ENCODE measurements at places on chromosomes 5 and 9.

- DNase-seq, result no peak
Measured at GRCh38 chr9:21904371-21904770, 89.8 kb downstream of the CDKN2A start.

GRCh38 chr5:14202462-14202861 is 59.3 kb downstream of the TRIO start:
- DNase-seq, result peak; percentile 72

- DNase-seq, result no peak
Measured at GRCh38 chr5:104789366-104789765, 1226.8 kb upstream of the NUDT12 start.

GRCh38 chr5:14557203-14557770 is 24.3 kb upstream of the OTULINL start:
- peak; percentile 34 for DNase-seq

GRCh38 chr9:111298731-111299598 is 31.1 kb downstream of the OR2K2 start:
- DNase-seq, result peak; percentile 86

DNA sequence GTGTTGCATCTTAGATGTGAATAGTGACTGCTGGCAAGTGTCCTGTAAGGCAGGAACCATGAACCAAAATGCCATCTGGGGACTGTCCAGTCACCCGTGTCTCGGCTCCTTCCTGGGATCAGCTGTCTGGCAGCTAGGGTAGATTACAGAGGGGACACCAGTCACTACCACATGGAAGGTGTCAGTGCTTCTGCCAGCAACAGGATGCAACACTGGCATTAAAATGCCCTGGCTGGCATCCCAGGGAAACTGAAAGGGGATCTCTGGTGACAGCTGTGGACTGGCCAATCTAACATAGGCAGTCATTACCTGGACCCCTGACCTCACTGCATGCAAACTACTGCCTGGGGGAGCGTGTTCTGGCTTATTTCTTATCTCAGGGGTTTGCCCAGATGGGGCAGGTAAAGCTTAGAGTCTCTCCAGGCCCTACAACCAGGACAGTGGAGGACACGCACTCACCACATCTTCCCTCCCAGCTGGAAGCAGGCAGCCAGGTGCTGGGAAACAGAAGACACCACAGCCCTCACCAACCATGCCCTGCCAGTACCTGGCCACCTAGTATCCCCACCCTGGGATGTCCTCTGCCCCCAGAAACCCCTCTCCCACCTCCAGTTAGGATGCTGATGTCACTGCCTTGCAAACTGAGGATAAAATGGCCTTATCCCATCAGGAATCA is 83.8 kb downstream of the SEMA4D start:
- DNase-seq, result no peak

GRCh38 chr5:79069488-79070349 is at the start of the genes BHMT2 and DMGDH:
Gene BHMT2, plus strand, starts transcription at chr5:79069767. Its CDS starts 16 bp downstream, at chr5:79069783.
Gene DMGDH, minus strand, starts transcription at chr5:79069674. Its CDS starts 54 bp downstream, at chr5:79069620.
- DNase-seq, result no peak

GRCh38 chr9:136764301-136764891 is at the start of gene LCN15:
Gene LCN15, minus strand, starts transcription at chr9:136764518. Its CDS starts 30 bp downstream, at chr9:136764488.
- no peak for DNase-seq

- no peak for DNase-seq
Measured at GRCh38 chr5:117131876-117132275, 557.3 kb upstream of the SEMA6A start.

GRCh38 chr9:89602978-89603766 is 1.6 kb upstream of the GADD45G start:
- peak; percentile 67 for DNase-seq

DNA sequence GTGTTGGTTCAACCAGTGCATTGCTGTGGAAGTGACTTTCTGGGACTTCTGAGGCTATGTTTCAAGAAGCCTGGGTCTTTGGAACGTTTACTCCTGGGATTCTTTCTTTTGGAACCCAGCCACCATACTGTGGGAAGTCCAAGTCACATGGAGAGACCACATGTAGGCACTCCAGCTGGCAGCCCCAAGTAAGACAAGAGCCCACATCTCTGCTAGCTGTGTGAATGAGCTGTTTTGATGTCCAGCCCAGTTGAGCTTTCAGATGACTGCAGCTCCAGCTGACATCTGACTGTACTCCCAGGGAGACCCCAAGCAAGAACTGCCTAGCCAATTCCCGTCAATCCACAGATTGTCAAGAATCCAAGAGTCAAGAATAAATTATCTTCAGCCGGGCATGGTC is 60.1 kb upstream of the SPATA31D4 start:
- DNase-seq, result no peak

DNA sequence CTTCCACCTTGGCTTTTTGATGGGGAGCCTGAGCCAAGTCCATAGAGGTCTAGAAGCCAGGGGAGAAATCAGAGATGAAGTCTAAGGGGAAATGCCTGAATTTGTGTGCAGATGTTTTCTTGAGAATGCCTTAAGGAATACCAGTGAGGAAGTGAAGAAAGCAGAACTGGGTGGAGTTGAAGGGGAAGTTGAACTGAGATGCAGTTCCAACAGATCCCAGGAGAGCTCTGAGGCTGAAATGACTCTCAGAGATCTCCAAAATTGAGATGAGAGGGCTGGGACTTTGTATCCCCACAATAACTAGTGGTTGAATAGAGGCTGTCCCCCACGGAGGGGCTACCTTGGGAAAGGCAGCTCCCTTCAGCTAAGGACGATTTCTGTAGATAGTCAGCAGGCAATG is 197.1 kb downstream of the ZNF462 start:
- DNase-seq, result peak; percentile 39

GRCh38 chr5:37064442-37064841 is 184.7 kb downstream of the CPLANE1 start:
- DNase-seq, result no peak

DNA sequence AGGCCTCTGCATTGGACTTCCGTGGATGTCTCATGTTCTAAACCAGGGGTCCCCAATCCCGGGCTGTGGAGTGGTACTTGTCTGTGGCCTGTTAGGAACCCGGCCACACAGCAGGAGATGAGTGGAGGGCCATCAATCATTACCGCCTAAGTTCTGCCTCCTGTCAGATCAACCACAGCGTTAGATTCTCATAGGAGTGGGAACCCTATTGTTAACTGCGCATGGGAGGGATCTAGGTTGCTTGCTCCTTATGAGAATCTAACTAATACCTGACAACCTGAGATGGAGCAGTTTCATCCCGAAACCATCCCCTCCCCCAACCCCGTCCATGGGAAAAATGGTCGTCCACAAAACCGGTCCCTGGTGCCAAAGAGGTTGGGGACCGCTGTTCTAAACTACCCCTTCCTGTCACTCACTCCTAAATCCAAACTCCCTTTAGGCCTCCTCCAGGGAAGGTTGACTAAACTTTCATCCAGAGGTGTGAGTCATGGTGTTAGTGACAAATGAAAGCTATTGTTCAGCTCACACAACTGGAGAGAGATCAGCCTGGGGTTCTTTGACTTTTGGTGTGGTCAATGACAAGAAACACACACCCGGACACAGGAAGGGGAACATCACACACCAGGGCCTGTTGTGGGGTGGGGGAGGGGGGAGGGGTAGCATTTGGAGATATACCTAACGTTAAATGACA is 9.5 kb downstream of the KCNV2 start:
- no peak for DNase-seq

DNA sequence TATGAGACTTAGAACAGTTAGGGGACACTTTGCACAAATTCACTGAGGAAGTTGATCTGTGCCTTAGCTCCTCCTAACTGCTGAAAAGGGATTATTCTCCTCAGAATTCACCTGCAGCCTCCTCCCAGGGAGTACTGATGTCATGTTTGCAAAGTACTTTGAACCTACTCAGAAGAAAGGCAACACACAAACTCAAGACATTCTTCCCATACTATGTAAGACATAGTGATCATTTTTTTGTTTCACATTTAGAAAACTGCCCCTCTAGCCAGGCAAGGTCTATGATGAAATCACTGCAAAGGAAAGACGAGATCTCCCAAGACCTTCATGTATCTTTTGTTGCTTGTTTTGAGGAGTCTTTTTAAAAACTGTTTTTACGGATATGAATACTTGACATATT is 10.6 kb upstream of the VLDLR start:
- no peak for DNase-seq

GRCh38 chr5:157944077-157944633 is 85.2 kb upstream of the CLINT1 start:
- DNase-seq, result no peak

- no peak for DNase-seq
Measured at GRCh38 chr9:68957479-68957878, 56.4 kb downstream of the PRKACG start.

DNA sequence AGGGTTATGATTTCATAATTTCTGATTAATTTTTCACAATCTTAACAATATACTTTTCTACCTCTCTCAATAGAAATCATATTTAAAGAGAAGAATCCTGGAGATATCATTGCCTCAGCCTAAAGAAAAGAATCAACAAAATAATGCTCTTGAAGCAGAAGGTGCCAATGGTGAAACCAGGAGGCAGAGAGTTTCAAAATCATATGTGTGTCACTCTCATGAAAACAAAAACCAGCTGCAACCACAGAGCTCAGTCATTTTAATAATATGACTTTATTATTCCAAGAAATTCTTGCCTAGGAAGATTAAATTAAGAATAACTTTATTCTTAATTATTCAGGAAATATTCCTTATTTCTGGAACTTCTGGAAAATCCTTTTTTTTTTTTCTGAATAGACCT is 266.8 kb upstream of the ACTBL2 start:
- no peak for DNase-seq

- no peak for DNase-seq
Measured at GRCh38 chr5:23027331-23027730, 174.2 kb upstream of the CDH12 start.

DNA sequence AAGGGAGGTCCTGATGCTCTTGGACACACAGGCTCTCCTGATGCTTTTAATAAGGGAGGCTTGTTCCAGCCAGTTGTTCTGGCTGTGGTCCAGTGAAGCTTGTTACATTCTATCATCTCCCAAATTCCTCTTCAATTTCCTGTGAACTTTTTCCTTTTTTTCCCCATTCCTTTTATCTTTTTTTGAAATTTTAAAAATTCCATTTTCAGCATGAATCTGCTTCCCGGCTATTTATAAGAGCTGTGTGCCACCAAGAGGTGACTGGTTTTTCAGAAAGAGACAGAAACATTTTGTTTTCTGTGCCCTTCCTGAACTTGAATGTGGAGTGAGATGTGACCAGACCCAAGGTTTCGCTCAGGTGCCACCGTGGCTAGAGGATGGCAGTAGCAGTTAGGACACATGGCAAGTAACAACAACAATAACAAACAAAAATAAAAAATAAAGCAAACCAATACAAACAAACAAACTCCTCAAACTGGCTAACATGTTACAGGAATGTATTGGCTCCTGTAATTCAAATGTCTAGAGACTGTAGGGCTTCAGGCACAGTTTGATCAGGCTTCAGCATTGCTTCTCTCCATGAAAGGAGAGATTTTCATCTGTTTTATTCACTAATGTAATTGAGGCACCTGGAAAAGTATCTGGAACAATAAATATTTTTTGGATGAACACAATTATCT is 121.1 kb downstream of the BOD1 start:
- no peak for DNase-seq

DNA sequence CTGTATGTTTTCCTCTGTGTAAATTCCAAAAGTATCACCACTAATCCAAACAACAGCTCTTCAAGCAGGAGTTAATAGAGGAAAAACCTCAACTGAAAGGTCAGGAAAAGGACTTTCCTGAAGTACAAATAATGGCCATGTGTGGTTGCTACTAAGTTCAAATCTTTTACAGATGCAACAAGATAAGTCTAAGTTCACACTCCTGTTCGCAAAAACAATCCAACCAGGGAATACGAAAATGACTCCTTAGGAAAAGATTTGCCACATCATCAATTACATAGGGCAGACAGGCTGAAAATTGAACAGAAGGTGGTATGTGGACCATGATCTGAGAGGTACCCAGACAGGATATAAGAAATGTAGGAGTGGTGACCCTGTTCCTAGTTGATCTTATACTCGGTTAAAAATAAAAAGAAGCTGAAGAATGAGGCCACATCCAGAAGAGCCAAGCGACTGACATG is 210.2 kb downstream of the TSSK1B start:
- no peak for DNase-seq

DNA sequence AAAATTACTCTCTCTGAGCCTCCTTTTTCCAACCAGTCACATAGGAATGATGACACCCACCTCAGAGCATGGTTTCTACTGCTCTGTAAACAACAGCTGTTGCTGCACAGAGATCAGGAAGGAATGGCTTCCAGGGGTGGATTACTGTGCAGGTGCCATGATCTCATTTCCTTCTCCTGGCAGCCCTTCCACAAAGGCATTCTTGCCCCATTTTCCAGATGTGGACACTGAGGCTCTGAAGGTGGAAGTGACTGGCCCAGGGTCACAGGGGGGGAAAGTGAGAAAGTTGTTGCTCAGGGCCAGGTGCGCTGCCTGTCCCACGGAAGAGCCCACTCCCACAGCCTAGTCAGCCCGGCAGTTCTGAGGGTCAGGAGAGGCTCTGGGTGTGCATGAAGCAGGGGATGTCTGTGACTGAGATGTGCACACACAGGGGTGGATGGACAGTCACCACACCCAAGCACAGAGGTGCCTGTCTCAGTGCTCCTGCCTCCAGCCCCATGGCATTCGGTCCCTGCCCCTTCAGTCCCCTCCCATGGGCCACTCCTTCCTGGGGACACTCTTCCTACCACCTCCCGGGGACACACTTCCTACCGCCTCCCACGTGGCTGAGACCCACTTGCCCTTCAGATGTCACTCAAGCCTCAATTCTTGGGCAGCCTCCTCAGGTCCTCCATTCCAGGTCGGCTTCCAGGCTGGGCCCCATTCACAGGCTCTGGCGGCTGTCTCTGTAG is 17.0 kb downstream of the FGFR4 start:
- DNase-seq, result no peak

DNA sequence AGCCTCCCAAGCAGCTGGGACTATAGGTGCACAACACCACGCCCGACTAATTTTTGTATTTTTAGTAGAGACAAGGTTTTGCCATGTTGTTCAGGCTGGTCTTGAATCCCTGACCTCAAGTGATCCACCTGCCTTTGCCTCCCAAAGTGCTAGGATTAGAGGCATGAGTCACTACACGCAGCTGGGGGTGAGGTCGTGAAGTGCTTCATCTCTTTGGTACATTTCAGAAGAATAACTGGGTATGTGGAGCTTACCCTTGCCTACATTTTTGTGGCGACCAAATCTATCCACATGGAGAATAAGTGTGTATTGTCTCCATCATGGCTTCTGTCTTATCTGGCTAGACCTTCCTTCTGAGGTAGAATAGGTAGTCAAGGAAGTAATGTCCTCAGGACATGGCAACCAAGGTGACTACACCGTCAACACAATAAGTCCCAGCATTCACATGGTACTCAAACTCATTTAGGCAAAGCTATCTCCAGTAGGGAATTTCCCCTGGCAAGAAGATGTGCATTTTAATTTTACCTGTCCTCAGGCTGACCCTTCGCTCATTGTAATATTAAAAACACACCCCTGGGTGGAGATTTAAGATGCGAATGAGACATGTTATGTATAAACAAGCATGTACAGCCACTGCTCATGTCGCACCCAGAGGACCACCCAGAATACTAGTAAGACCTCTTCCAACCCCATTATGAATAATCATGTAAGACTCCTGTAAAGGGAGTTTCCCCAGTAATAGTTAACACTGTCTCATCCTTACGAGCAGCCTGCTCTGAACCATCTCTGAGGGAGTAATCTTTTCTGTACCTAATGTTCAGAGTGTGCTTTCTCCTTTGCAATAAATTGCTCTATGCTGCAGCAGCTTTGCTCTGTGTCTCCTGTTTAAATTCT is 1173.2 kb downstream of the TAF11L14 start:
- DNase-seq, result no peak

GRCh38 chr5:107813559-107813958 is 142.8 kb upstream of the EFNA5 start:
- no peak for DNase-seq

GRCh38 chr5:55304584-55304983 is 2.9 kb downstream of the DHX29 start:
- no peak for DNase-seq
